ENCODE measurements at places on chromosomes 12 and 14.

- DNase-seq = peak; percentile 86
Observed at GRCh38 chr14:90382491-90383125, 14.2 kb upstream of the CALM1 start.

GRCh38 chr12:53532021-53532420 lies 24.7 kb upstream of the NPFF start:
- DNase-seq = peak; percentile 66

DNA sequence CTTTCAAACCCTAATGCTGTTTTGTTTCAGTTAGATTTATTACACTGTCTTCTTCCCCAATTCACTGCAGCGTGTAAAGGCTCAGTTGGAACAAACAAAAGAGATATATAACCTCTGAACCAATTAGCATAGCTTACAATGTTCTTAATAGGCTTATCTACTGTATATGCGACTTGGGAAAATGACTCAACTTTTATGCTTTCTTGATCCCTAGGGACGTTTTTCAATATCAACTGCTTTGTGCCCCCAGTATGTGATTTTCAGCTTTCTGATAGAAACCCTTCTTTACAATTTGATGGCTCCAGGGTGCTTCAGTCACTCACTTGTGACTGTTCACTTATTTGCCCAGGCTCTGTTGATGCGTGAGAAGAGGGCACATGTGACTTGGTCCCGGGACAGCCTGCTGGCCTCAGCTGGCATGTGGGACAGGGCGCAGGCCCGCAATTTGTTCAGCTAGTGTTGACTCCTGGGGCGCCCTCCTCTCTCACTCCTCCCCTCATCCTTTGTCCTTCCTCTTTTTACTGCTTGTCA lies 107.1 kb downstream of the TMTC2 start:
- no peak for DNase-seq

- no peak for DNase-seq
Observed at GRCh38 chr12:112828541-112828940, 37.0 kb downstream of the RPH3A start.

GRCh38 chr12:39905152-39905551 lies 200.7 kb downstream of the SLC2A13 start:
- no peak for DNase-seq

DNA sequence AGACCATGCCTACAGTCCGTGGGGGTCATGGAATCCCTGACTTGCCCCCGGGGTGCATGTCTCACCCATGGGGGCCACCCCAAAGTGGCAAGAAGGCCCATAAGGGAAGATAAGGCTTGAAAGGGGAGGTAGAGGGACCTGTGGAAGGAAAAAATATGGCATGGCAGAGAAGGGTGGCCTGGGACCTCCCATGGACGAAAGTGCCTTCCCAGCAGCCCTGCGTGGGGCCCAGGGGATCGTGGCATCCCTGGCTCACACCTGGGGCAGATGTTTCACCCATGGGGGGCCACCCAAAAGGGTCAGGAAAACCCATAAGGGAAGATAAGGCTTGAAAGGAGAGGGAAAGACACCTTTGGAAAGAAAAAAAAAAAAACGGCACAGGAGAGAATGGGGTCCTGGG lies 264.6 kb downstream of the ALG10 start:
- DNase-seq = no peak

- no peak for DNase-seq
Observed at GRCh38 chr14:37202812-37203211, 5.1 kb downstream of the MIPOL1 start.

DNA sequence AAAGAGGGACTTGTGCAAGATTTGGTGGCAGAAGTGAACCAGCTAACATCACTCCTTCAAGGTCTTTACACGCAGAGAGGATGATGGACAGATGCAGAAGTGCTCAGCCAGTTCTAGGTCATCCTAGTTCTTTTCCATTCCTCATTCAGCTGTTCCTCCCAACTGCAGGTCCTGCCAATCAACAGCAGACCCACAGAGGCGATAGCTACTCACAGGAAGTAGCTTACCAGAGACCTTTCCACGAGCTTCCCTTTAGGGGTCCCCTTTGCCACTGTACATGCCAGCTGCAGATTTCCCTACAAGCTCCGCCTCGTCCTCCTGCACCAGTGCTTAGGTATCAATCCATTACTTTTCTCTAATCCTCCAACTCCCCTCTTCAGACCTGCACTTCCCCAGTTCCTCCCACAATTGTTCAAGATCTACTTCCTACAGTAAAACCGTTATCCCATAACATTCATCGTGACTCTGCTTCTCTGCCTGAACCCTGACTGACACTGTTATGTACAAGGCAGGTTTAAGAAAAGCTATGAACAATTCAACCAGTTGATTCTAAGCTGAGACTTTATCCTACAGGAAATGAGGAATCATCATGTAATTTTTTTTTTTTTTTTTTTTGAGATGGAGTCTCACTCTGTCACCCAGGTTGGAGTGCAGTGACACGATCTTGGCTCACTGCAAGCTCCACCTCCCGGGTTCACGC lies 22.5 kb downstream of the RECQL start:
- no peak for DNase-seq

GRCh38 chr14:103679351-103679750 lies 35.9 kb downstream of the XRCC3 start:
- no peak for DNase-seq

- no peak for DNase-seq
Observed at GRCh38 chr12:69388371-69388770, 28.8 kb downstream of the YEATS4 start.

DNA sequence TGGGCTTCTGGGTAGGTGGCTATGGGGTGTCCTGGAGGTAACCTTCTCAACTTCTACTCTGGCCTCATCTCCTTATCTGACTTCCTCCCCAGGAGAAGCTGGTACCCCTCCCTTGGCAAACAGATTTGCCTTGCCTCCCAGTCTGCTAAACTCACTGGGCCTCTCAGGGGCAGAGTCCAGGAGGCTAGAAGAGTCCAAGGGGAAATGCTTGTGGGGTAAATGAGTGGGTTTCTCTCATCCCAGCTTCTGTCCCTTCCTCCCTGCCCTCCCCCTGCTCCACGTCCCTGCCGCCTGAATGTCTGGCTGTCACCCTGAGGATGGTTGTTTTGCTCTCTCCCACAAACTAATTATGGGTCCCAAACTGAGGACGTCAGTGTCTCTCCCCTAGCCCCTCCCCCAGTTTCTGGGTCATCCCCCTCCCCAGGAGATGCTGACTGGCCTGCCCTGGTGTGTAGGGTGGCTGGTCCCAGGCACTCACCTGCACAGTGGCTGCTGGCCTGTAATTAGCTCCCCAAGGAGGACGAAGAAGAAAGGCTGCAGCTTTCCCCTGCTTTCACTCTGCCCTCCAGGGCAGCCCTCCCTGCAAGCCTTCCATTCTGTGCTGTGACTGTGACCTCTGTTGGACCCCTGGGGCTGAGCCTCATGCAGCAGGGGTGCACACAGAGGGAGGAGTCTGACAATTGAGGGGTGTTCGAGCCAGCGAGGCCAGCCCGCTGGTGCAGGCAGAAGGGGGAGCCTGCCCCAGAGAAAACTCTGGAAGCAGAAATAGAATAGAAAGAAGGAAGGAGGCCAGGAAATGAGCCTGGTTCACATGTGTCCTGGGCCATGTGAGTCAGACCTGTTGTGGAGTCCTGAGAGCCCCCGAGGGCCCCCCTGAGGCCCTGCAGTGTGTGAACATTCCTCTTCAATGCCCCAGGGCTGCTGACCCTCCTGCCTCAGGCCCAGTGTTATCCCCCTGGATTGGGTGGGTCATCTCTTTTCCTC lies at the start of gene LRP1-AS:
Gene LRP1-AS, minus strand, starts transcription at position 659 of the 984 bp plus-strand sequence.
- DNase-seq = no peak

- DNase-seq = no peak
Observed at GRCh38 chr14:24688030-24688658, 54.2 kb upstream of the GZMB start.

- DNase-seq = no peak
Observed at GRCh38 chr12:117809509-117809908, 159.3 kb downstream of the KSR2 start.

DNA sequence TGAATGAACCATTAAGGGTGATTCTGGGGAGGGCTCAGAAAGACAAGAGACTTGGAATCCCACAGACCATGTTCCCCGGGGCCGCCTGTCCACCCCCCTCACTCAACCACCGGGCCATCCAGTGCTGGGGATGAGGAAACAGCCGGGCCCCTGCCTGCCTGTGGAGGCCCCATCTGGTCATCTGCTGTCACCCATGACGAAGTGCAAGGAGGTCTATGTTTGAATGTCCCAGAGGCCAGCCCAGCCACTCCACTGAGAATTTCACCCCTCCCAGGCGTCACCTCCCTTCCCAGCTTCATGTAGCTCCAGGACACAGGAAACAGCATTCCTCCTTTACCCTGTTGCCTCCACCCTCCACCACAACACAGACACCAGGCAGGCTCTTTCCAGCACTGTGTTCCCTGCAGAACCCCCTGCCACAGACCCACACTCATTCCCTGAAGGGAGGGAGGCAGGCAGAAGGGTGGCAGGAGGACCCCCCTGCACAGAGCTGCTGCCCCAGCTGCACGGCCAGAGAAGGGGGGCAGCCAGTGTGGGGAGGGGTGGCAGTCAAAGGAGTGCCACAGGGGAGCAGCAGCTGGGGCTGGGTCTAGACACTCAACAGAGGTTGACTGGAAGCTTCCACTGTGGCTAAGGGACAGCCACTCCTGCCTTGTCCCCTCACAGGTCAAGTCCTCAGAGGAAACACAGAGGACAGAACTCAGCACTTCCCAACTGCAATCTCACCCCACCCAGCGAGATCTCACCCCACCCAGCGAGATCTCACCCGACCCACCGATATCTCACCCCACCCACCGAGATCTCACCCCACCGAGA lies 50.3 kb upstream of the PPP2R5C start:
- DNase-seq = no peak

- DNase-seq = no peak
Observed at GRCh38 chr14:96688629-96689028, 108.6 kb upstream of the VRK1 start.
